ENCODE measurements at places on chromosomes 13 and 19.

DNA sequence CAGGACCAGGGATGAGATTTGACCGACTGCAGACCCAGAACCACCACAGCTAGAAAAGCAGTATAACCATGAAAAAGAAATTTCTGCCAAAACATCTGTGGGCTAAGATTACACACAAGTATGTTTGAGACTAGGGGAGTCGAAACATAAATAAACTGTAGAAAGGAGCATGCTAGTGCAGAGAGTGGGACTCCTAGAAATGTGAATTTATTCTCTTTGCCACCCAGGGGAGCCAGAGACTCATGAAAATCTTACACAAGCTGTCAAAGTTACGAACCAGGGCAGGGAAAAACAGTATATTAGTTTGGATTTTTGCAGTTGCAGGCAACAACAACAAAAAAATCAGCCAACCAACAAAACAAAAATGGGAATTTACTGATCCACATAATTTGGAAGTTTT lies 12.3 kb upstream of the HSPH1 start:
- DNase-seq = no peak

GRCh38 chr19:41426952-41427646 lies at the start of gene B3GNT8:
Gene B3GNT8, minus strand, starts transcription at chr19:41427374. Its CDS starts 596 bp downstream, at chr19:41426778.
- DNase-seq = peak; percentile 78

DNA sequence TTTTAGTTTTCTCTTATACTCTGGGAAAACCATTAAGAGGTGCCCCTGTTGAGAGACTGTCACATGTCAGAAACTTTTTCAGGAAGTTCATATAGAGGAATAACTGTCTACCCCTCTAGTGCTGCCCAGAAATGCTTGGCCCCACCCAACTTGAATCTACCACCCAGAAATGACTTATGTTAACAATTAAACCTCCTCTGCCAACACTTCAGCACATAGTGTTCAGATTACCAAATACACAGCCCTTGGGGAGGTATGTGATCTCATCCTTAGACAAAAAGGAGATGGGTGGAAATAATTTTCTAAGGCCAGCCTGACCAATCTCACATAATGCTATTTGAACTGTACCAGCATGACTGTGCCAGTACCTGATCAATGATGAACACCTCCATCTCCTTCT lies 35.6 kb downstream of the CCDC169 start:
- DNase-seq = no peak

- no peak for DNase-seq
These were observed 85.3 kb downstream of the COG6 start for GRCh38 chr13:39740761-39741160.

DNA sequence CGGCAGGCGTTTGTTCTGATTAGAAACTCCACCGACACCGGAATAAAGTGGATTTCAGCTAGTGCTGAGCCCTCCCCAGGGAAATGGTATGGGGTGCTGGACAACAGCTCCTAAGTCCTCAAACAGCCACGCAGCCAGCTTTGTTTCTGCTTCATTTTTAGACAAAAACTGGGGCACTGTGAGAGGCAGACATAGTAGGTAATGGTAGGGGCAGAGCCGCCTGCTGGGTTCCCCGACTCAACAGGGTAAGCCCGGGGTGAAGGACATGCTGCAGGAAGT lies 39.7 kb downstream of the CARS2 start:
- no peak for DNase-seq

DNA sequence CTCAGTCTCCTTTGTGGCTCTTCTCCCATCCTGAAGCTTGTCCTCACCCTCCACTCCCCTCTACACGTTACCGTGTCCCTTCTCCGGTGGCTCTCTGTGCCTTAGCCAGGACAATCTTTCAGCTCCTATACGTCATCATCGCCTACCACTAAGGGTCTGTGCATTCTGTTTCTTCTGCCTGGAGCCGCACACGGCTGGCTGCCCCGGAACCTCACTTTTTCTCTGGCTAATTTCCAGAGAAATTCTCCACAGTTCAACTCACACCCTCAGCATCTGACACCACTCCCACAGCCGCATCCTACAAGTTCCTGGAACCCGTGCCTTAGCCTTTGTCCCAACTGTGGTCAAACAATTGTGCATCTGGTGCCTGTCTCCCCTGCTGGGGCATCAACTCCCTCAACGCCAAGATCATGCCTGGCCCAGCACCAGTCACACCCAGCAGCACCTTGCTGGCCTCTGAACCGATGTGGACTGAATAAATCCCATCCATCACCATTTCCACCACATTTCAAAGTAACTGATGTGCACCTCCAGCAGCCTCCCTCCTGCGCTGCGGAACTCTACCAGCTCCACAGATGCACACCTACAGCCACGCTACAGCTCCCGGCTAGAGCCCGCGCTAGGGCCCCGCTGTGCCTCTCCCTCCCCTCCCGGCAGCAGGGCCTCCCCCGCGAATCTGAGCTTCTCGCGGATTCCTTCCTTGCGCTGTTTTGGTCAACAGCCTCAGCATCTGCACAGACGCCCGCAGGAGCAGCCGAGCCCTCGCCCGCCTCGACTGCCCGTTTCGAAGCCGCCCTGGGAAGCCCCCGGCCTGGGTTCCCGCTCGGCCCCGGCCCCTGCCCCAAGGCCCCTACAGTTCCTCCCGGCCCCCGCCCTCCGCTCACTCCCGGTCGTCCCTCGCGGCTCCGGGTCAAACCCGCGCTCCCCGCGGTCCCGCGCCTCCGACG lies 689 bp downstream of the DCUN1D2 start:
- peak; percentile 80 for DNase-seq

- no peak for DNase-seq
These were observed 1.4 kb downstream of the EPN1 start for GRCh38 chr19:55676383-55676782.

GRCh38 chr13:50359041-50359367 lies 343.8 kb downstream of the KCNRG start:
- DNase-seq = no peak

DNA sequence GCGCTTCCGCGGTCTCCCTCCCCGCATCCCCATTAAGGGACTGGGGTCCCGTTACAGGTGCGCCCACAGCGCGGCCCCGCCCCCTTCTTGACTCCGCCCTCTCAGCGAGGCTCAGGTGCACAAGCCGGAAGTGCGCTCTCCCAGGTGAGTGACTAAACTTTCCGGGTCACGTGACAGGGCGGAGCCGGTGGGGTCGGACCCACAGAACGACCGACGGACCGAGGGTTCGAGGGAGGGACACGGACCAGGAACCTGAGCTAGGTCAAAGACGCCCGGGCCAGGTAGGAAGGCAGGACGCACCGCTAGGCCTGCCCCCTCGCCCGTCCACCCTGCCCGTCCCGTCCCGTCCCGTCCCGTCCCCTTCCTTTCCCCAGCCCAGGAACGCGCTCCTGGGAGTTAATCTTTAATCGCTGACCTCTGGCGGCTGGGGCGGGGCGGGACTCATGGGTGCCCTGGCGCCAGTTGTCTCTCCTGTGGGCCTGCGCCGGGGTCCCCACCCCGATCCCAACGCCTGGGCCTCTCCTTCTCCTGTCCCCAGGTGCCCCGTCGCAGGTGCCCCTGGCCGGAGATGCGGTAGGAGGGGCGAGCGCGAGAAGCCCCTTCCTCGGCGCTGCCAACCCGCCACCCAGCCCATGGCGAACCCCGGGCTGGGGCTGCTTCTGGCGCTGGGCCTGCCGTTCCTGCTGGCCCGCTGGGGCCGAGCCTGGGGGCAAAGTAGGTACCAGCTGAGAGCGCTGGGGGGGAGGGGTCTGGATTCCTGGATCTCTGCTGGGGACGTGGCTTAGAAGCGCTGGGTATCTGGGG lies at the start of gene CRB3:
CRB3 (plus strand) TSS at position 202 of the 804 bp plus-strand sequence; CDS start at position 633, 431 bp downstream.
- DNase-seq = peak; percentile 88

DNA sequence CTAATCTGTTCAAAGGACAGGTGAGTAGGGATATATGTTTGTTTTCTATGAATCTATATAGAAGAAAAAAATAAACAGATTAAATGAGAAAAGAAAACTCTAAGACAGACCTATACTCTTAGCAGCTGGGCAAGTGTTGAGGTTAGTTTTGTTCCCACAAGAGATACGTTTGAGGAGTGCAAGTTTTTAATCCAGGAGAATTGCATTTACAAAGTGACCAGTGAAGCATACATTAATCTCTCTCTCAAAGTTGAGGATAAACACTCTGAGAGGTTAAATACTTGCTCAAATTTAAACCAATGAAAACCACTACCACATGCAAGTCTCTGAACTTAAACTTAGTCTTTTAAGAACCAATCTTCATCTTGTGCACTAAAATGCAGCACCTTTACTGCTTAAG lies 930.5 kb upstream of the MIR17HG start:
- DNase-seq = no peak

DNA sequence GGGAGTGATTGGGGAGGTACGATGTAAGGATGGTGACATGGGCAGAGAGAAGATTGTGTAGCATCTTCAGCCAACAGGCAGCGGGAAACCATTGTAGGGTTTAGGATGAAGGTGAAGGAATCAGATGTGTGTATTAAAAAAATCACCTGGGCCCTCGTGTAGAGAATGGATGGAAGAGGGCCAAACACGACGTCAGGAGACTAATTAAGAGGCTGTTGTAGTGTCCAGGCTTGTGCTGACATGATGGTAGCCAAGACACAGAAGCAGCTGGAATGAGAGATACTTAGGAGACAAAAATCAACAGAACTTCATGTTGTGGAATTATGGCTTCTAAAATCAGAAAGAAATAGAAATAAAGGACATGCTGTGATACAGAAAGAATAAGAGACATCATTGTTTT lies 41.2 kb upstream of the ARGLU1 start:
- DNase-seq = peak; percentile 70

DNA sequence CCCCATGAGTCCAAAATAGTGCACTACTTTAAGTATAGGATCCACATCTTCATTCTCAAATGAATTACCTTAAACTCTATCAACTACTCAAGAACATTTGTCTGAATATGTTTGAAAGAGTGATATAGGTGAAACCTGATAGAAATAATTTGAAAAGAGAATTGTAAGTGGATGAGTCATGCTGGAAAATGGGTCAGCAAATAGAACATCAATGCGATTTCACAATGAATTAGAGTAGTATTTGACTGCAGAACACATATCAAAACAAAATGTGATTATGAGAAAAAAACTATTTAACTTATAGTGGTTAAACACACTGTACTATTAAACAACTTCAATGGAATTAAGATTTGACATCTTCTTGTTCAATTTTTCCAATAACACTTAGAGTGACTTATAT lies 300.6 kb upstream of the KLHL1 start:
- DNase-seq = no peak

All from DMS79 treated with DMSO at 0.1 percent for 48 hours (cell line).